ENCODE measurements at places on chromosomes 13 and 19. TPM values are rescaled to one million over a fixed set of nuclear protein-coding genes. Genes with fewer than 3 reads are reported as not detected.

Gene ZNF556
- total RNA-seq: not detected

Gene JSRP1
- total RNA-seq: not detected

Gene RNASEH2A
- 7.4 TPM for total RNA-seq

Gene ZSCAN1
- total RNA-seq: not detected

Gene BST2
- 1.6 TPM for total RNA-seq

Gene LILRB3
- total RNA-seq: not detected

Gene KIR2DL1
- not detected for total RNA-seq

Gene CCDC8
- 32.1 TPM for total RNA-seq

Gene PRKCG
- 0.49 TPM for total RNA-seq

Gene SLC7A1
- 18.1 TPM for total RNA-seq

Gene KLK2
- total RNA-seq: not detected

Gene ZNF30
- total RNA-seq: 0.36 TPM

Gene RGS9BP
- 0.36 TPM for total RNA-seq

Gene ZNF69
- total RNA-seq: 2.3 TPM

Gene SIGLEC8
- total RNA-seq: not detected

Gene ZNF433
- 2.9 TPM for total RNA-seq

Gene SLC7A10
- total RNA-seq: not detected

Gene RYR1
- total RNA-seq: not detected

Gene EDNRB
- total RNA-seq: 14.6 TPM

Gene ELANE
- 2.4 TPM for total RNA-seq

Gene IGSF23
- not detected for total RNA-seq

Gene CLDND2
- not detected for total RNA-seq

Gene DGKH
- total RNA-seq: 3.6 TPM

Gene ZNF835
- total RNA-seq: 0.49 TPM

Gene PSG3
- not detected for total RNA-seq

Gene TBXA2R
- 1.3 TPM for total RNA-seq

Gene CD33
- total RNA-seq: not detected

Gene OR10H1
- not detected for total RNA-seq

Gene FAAP24
- 1.3 TPM for total RNA-seq

Gene C13orf42
- not detected for total RNA-seq

Gene ZNF382
- total RNA-seq: 8.3 TPM

Gene RPS16
- 1,655 TPM for total RNA-seq

Gene KLK15
- not detected for total RNA-seq

Gene KCNC3
- total RNA-seq: 0.90 TPM

Gene ARHGAP35
- 48.8 TPM for total RNA-seq

Gene ZNF44
- 4.7 TPM for total RNA-seq

Gene NCR1
- total RNA-seq: not detected

Gene TSSK6
- not detected for total RNA-seq

Gene BCAM
- 12.0 TPM for total RNA-seq

Gene ZNF823
- total RNA-seq: 5.2 TPM

Gene PDE4C
- 5.2 TPM for total RNA-seq

Gene SHISA2
- 0.54 TPM for total RNA-seq

Gene SPRED3
- total RNA-seq: 6.9 TPM
